Activated CD4-positive, alpha-beta T cell treated with anti-CD3 and anti-CD28 coated beads, Interleukin-2, amount 50 U/mL, for 24 hours (primary cell): ENCODE measurements at places on chromosomes 4 and X.

- no peak for DNase-seq
Observed at GRCh38 chr4:6955261-6955911, 45.8 kb downstream of the TBC1D14 start.

GRCh38 chr4:165711912-165712311 lies 161.1 kb upstream of the TLL1 start:
- DNase-seq = no peak

DNA sequence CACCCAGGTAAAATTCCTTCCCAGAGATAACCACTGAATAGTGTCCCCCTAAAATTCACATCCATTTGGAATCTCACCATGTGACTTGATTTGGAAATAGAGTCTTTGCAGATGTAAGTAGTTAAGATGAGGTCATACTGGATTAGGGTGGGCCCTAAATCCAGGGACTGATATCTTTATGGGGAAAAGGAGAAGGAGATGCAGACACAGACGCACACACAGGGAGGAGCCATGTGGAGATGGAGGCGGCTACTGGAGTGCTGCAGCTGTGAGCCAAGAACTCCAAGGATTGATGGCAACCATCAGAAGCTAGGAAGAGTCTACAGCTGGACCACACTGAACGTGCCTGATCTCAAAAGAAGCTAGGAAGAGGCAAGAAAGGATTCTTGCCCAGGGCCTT lies 96.6 kb upstream of the SRD5A3 start:
- no peak for DNase-seq

DNA sequence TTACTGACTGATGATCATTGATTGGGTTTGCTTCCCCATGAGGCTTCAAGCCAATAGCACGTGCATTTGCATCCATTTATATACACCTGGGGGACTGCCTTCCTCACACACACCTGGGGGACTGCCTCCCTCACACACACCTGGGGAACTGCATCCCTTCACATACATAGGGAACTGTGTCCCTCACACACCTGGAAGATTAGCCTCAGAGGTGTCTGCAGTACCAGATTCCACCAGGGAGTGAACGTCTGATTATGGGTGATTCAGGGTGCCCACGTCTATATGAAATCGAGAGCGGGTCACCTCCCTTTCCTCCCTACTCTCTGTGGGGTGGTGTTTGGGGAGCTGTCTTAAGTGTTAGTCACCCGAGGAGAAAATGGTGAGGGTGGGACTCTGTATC lies 16.9 kb downstream of the CD99 start:
- no peak for DNase-seq

- DNase-seq = no peak
Observed at GRCh38 chrX:125293850-125294780, 25.6 kb upstream of the TEX13C start.

GRCh38 chr4:178174756-178175155 lies 732.5 kb upstream of the AGA start:
- no peak for DNase-seq

- no peak for DNase-seq
Observed at GRCh38 chr4:150479657-150480056, 102.3 kb upstream of the MAB21L2 start.

GRCh38 chr4:37685823-37686372 lies 278 bp downstream of the RELL1 start:
- peak; percentile 12 for DNase-seq

DNA sequence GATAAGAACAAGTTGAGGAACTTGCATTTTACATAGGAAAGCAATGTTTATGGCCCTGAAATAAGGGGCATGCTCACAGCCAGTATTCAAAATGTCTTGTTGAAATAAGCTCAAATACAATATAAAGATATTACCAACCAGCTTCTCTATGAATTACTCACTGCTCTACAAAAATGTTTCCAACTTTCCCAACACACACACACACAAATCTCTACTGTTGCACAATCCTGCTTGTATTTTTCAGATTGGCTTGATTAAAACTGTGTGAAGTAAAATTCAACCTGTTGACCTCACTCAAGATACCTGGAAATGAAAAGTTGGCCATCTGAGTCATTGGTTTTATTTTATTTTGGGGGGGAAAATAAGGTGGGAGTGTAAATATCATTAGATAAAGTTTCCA lies 128.6 kb downstream of the CHIC2 start:
- no peak for DNase-seq

DNA sequence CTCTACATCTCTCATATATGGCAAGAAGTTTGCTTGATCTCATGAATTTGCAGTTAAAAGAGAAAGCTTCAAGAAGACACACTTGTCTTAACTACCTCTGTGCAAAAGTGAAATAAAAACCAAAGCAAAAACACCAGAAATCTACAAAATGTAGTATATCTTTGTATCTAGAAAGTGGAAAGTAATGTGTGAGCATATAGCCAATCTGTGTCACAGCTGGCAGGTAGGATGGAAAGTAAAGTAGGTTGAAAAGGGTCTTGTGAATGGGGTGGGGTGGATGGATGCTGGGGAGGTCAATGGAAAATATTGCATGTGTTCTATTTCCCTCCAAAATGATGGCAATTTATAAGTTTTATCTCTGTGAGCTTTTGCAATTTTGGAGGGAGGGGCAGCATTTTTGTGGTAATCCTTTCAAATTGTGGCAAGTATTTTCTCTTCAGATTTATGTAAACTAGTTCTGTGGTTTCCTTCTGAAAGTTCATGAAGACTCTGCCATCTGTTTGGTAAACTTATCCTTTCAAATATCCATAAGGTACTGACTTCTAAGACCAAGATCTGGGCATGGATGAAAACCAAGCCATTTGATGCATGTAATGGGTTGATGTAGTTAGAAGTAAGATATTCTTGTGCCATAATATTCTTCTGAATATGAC lies 215.9 kb upstream of the GIMD1 start:
- DNase-seq = no peak

DNA sequence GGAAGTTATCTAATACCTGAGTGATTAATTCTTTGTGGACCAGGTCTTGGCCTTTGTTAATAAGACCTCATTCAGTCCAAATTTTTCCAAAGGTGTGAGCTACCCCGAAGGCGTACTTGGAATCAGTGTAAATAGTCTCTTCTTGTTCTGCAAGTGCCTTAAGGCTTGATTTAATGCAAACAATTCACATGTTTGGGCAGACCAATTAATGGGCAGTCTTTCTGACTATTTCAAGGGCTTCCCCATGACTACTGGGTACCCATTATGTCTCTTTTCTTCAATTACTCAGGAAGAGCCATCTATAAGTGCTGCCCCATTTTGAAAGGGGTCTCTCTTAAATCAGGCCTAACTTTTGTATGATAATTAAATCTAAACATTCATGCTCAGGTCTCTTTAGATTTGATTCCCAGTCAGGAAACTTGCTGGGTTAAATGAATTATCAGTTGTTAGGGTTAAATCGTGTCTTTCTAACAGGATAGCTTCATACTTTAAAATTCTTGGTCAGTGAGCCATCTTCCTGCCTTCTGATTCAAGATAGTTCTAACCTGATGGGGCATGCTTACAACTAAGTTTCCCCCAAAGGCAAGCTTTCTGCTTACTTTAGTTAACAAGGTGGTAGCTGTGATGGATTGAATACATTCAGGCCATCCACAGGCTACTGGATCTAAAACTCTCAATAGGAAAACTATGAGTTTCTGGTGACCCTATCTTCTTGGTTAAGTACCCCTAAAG lies 179.6 kb downstream of the CCNG2 start:
- DNase-seq = no peak

DNA sequence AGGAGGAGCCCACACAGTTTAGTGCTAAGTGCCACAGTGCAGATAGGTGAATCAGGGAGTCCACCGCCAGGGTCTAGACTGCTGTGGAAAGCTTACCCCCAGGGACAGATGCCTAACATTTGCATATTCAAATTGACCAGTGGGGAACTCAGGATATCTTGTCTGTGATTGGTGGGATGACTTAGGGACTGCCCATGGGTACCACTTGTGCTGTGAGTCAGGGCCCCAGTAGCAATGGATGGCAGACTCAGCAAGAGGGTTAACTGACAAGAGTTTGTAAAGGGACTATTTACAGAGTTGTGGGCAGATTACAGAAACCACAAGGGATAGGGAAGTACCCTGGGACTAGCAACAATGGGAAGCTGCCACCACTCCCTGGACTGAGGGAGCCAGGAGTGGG lies 282.1 kb downstream of the BCOR start:
- DNase-seq = no peak

- DNase-seq = no peak
Observed at GRCh38 chr4:174086829-174087799, 196.4 kb downstream of the FBXO8 start.

GRCh38 chr4:159269116-159269515 lies 166.2 kb downstream of the RAPGEF2 start:
- no peak for DNase-seq

DNA sequence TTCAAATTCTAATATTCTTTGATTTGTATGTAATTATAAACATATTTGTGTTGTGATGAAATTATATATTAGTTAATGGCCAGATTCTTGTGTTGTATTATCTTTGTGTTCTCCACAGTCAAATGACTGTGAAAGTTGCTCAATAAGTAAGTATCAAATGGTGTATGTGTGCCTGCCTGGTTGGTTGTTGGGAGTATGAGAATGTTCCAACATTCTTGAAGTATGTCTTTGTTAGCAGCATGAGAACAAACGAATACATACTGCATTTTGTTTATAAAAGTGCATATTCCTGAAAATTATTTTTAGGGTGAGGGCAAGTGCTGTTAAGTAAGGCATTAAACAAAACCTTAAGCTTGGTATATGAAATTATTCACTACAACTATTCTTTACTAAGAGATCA lies 16.2 kb downstream of the ARHGEF38 start:
- no peak for DNase-seq

DNA sequence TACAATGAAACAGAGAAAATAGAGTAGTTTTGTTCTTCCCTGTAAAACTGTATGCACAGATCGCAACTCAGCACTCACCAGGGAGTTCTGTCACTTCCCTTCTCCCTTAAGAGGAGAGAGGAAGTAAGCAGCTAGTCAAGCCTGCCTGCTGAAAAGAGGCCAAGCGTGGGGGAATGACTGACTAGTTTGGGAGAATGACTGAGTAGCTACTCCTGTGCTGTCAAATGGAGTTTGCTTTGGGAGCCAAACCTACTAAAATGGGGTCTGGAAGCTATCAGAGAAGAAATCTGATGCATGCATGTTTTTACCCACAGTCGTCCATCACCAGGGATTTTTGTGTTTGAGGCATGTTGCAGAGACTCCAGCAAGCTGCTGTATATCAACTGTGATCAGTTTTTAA lies 54.6 kb upstream of the LHFPL1 start:
- no peak for DNase-seq

GRCh38 chr4:69095301-69095731 lies 958 bp upstream of the UGT2B7 start:
- DNase-seq = no peak

- DNase-seq = no peak
Observed at GRCh38 chr4:8862800-8863685, 8.6 kb downstream of the HMX1 start.

DNA sequence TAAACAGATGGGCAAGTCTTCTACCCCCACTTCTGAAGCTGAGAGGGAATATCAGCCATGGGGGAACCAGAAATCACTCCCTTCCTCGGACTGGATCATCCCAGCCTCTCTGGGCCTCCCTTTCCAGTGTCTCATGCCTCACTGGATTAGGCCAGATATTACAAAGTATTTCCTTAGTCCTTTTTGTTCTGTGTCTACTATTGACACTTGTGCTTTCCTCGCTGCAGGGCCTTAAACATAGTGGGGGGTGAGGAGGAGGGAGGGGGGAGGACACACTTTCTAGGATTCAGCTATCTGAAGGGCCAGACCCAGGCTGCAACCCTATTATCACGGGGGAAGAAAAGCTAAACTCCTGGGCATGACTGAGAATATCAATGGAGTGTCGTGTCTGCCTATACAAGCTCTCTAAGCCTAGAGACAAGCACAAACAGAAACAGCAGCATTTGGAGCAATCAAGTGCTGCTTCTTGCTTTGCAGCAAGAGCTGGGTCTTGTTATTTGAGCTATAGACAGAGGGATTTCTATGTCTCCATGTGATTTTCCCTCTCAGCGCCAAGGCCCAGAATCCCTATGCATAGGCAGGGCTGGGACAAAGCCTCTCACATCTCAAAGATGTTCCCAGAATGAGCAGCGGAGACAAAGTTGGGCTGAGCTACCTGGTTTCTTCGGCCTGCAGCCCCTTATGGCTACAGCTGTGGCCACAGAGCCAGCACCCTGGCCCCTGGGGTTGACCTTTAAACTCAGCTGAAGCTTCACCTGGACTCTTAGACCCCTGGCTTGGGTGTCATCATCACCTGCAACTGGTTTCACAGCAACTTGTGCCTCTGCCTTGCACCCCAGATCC lies 20.2 kb downstream of the PJA1 start:
- DNase-seq = no peak

DNA sequence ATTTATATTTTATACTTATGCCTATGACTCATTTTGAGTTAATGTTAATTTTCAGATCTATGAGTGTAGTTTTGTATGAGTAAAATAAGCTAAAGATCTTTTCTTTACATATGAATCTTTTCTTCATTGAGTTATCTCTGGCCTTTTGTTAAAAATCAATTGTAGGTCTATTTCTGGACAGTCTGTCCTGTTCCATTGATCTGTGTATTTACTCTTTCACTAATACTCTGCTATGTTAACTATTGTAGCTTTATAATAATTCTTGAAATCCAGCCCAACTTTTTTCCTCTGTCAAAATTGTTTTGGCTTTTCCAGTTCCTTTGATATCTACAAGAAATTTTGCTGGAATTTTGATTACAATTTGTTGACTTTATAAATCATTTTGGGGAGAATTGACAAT lies 177.0 kb downstream of the RBM46 start:
- DNase-seq = no peak

DNA sequence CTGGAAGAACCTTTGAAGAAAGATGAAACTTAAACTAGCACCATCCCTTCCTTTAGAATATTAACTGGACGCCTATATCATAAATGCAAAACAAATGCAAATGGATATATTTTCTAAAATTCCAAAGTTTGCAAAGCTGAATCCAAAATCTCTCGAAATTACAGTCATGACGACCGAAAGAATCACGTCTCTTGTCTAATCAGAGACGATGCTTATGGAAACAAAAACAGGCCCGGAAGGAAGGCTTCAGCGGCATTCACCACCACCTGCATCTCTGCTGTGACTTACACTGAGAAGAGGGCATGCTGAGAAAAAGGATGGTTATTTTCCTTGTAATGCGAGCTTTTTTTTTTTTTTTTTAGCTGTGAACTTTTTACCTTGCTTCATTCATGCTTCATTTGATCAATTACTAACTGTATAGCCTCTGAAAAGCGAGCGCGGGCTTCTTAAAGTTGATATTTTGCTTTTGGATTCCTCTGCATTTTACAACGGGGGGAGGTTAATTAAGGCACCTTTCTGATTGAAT lies 209.3 kb downstream of the SOWAHB start:
- DNase-seq = no peak

- DNase-seq = no peak
Observed at GRCh38 chrX:18941896-18942295, 42.0 kb downstream of the PHKA2 start.
